ENCODE measurements at places on chromosomes 4 and X.

GRCh38 chr4:106587558-106587957 is 219.0 kb upstream of the GIMD1 start:
- no peak for DNase-seq

GRCh38 chrX:71545364-71545763 is 12.5 kb downstream of the OGT start:
- DNase-seq, result no peak

DNA sequence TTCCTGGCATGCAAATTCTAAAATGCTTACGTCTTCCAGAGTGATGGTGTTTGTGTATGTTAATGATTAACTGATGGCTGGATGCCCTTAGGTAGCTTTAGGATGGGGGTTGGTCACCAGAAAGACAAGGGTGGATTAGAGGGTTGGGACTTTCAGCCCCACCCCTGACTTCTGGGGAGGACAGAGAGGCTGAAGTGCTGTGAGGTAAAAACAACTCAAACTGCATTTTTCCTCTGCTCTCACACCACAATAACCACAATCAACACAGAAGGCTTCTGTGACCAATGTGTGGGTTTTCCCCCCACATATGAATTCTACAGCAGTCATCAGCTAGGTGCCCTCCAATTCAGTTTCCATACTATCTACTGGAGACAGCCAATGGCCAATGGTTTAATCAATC is 18.7 kb upstream of the DDIT4L start:
- no peak for DNase-seq

- DNase-seq, result no peak
Observed at GRCh38 chr4:25792876-25793275, 69.9 kb downstream of the SEL1L3 start.

- DNase-seq, result no peak
Observed at GRCh38 chr4:1177274-1178141, 5.1 kb upstream of the SPON2 start.

DNA sequence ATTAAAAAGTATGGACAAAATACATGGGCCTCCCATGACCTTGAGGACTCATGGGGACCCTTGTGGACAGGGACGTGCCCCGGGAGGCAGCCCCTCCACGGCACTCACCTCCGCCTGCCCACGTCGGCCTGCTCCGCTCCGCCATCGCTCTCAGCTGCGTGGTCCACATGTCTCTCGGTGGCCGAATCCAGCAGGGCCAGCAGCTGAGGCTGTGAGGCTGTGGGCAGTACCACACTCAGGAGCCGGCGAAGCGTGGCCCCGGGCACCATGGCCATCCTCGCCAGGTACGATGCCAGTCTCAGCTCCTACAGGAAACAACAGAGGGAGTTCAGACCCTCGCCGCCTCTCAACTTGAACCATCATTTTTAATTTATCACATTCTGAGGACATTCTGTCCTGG is 140.0 kb downstream of the EVC2 start:
- DNase-seq, result no peak

DNA sequence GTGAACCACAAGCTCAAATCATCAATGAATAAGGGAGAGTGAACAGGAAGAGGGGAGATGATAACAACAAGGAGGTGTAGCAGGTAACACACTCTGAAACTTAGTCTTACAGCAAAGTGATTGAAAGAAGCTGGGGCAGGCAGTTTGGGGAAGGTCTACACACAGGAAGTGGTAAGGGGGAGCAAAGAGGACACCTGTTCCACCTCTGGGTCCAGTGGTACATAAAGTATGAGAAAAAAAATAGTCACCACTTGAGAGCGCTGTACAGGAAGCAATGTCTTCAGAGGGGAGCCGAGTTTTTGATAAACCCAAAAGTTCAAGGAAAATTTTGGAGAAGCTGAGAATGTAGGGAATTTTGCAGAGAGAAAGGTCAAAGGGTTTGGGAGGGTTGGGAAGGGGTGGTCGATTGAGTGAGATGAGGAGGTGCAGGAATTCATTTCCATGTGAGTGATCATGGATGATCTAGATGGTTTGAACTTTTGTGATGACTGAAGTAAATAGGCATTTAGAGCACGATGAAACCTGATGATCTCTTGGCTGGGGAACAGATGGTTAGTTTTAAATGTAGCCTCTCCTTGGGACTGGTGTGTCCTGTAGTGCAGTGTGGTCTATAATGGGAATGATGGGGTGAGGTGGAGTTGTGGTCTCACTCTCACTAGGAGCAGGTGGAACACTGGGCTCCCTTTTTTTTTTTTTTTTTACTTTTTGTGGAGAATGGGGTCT is 142.0 kb downstream of the RBMX2 start:
- no peak for DNase-seq

DNA sequence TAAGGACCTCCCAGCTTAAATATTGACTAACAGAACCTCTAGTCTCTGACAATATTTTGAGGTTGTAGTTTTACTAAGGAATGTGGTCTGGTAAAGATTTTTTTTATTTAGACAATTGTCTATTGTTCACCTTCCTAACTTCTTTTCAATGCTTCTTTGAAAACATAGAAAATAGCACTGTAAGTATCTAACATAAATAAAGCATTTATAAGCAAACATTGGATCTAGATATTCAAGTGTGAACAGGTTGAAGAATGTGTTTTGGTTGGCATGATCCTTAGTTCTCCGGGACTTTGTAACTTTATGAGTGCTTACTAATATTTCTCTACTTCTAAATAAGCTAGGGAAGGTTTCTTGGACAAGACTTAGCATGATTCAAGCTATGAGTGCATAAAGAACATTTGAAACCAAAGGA is 285.4 kb upstream of the ARSJ start:
- no peak for DNase-seq

- no peak for DNase-seq
Observed at GRCh38 chrX:137342969-137343368, 223.0 kb upstream of the ZIC3 start.

- DNase-seq, result no peak
Observed at GRCh38 chr4:145719752-145720624, 40.0 kb downstream of the C4orf51 start.

DNA sequence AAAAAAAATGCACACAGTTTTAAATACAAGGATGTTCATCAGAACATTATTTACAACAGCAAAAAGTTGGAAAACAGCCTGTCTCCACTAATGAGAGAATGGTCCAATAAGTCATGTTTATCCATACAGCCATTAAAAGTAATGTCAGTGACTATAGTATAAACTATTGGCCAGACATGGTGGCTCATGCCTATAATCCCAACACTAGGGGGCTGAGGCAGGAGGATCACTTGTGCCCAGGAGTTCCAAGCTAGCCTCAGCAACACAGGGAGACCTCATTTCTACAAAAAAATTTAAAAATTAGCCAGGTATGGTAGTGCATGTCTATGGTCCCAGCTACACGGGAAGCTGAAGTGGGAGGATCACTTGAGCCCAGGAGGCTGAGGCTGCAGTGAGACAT is 48.1 kb upstream of the IL13RA1 start:
- DNase-seq, result no peak

- no peak for DNase-seq
Observed at GRCh38 chr4:103075435-103075893, 1.1 kb downstream of the SLC9B2 start.

DNA sequence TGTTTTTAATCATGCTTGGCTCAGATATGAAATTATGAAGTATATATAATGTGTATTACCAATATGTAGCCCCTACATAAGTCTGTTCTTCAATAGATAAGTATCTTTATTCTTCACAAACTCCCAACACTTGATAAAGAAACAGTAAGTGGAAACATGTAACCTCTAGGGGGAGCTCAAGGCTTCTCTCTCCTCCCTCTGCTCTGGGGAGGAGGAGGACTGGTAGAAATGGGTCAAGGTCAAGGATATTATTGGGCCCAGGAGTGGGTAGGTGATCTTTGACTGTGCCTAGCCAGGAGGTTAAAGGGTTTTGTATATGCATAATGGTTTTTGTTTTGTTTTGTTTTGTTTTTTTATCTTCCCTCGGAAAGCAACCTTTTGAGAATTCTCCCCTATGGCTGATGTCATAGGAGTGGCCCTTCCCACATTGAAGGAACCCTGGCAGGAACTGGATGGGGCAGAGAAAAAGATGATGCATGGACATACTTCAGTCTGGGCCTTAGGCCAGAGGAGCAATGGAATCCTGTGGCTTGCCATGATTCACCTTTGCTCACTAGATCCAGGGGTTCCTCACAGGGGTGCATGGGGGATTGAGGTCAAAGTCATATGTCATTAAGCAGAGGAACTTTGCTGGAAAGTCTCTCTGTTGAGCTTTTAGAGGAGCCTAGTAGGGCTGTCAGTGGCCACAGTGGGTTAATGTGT is 460.3 kb downstream of the MID1IP1 start:
- DNase-seq, result no peak

All from activated T-cell treated with anti-CD3 and anti-CD28 coated beads for 4 hours (primary cell).